ENCODE measurements at places on chromosomes 11 and 22. TPM values are rescaled to one million over a fixed set of nuclear protein-coding genes. Genes with fewer than 3 reads are reported as not detected.

The C11orf21 gene
- 1.0 TPM for total RNA-seq

- no peak for DNase-seq
Observed at GRCh38 chr11:75968021-75968625, 153.1 kb downstream of the UVRAG start.

DNA sequence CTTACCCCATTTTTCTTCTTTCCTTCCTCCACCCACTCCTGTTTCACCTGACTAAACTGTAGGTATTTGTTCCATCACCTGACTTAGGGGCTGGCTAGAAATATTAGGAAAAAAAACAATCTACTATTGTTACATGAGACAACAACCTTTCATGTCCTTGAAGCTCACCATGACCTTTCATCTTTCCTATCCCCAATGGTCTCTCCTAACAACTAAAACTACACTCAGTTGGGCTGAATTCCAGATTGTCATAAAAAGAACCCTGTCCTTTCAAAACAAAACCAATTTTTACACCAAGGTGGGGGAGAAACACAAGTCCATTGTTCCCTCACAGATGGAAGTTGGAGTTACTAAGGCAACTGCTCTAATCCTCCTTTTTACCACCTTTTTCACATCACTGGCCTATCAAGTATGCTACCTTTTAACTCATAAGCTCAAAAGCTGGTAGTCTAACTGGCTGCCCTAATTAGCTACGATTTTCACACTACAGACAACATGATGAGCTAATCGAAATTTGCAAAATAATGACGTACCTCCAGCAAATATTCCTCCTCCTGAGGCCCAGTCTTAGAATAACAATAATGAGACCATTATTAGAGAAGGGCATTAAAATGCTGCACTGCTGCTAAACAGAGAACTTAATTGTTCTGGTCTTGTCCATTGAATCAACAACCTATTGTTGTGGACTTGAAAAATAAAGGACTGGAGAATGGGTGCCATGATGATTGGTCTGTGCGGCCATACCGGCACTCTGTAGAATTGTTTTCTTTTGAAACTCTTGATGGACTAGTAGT is 46.5 kb upstream of the SOX6 start:
- DNase-seq: no peak

- peak; percentile 88 for DNase-seq
Observed at GRCh38 chr22:49975543-49976389, 15.2 kb downstream of the PIM3 start.

The OR51B5 gene
- total RNA-seq: not detected

DNA sequence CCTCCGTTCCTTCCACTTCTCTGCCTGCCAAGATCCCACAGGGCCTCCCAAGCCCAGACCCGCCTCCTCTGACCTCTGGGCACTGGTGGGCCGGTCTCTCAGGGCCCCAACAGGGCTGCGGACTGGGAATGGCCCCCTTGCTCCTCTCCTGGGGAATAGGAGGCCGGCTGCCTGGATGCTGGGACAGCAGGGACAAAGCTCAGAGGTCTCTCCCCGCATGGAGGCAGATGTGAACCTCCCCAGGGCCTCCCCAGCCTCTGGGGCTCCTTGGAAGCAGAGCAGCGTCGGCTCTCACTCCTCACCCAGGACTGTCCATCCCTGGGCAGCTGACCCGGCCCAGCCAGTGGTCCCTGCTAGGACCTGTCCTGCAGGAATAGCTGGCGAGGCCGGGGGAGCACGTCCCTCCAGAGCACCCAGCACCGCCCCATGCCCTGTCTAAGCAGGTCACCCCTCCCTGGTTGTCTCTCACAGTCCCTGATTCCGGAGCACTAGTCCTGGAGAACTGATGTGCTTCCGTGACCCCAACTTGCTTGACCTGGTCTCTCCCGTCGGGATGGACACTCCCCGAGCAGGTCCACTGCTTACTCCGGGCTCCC is 85.8 kb downstream of the RTL6 start:
- peak; percentile 86 for DNase-seq

The KRTAP5-7 gene
- total RNA-seq: 0.39 TPM

The RFPL1 gene
- total RNA-seq: not detected

GRCh38 chr11:96652516-96652915 is 262.7 kb downstream of the JRKL start:
- no peak for DNase-seq

DNA sequence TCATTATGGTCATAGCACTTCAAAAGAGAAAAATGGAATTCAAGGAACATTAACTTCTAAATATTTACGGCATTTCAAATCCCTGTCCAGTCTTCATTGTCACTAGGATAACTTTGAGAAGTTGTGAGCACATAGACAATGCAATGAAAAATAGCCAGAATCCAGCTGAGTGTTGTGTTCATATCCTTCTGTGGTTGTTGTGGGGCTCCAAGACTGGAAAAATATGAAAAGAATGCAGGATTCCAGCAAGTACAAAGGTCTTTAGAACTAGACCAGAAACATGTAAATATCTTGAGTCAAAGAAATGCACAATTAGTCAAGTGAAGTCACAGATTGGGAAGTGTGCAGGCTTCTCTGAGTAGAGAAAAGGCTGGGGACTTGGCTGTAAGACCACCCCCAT is 68.7 kb downstream of the WT1 start:
- DNase-seq: no peak

The CYB5R3 gene
- total RNA-seq: 490 TPM

DNA sequence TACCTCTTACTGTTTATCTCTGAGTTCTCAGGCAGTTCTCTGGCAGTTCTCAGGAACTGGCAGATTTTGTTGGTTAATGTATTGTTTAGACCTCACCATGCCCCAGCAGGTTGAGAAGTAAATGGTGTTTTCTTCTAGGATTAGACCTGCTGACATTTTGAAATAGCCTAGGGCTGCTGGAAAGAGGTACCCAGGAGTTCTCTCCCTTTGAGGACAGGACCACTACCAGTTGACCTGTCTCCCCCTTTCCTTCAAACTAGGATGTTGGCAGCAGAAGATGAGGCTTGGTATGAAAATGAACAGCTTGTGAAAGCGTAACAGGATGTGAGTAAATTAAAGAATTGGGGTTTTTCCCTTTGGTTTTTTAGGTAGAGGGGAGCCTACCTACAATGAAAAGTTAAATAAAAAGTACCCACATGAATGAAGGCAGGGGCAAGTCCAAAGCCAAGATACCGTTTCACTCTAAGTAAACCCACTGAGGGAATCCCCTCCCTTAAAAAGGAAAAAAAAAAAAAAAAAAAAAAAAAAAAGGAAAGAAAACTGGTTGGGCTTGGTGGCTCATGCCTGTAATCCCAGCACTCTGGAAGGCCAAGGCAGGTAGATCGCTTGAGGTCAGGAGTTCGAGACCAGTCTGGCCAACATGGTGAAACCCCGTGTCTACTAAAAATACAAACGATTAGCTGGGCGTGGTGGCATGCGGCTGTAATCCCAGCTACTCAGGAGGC is 96.2 kb downstream of the PDHX start:
- DNase-seq: no peak

- no peak for DNase-seq
Observed at GRCh38 chr22:19503367-19503766, 20.8 kb downstream of the CLDN5 start.
